Activated gamma-delta T cell treated with anti-CD3 and anti-CD28 coated beads, Interleukin-2, amount 50 U/mL, for 16 hours (primary cell): ENCODE measurements at places on chromosomes 12 and 14.

DNA sequence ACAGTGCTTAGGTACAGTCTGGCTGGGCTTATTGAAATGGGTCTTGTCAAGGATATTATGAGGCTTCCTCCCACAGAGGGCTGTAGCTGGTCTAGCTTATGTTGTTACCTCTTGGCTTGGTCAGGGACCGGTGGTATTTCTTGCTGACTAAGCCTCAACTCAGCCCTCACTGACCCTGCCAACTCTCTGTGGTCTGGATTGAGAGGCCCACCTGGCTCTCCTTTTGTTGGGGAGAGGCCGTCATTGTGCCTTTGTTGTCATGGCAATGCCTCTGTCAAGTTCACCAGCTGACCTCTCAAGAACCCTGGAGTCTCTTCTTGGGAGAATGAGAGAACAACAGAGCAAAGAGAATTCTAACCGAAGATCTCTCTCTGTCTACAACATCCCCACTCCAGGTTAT lies 245.6 kb upstream of the NPAS3 start:
- DNase-seq, result no peak

GRCh38 chr14:69298131-69299071 lies 38.4 kb downstream of the GALNT16 start:
- DNase-seq, result no peak

- DNase-seq, result no peak
These were observed 108.5 kb downstream of the DACT1 start for GRCh38 chr14:58746261-58746660.

GRCh38 chr12:94244165-94245133 lies 96.1 kb downstream of the PLXNC1 start:
- DNase-seq, result peak; percentile 28

DNA sequence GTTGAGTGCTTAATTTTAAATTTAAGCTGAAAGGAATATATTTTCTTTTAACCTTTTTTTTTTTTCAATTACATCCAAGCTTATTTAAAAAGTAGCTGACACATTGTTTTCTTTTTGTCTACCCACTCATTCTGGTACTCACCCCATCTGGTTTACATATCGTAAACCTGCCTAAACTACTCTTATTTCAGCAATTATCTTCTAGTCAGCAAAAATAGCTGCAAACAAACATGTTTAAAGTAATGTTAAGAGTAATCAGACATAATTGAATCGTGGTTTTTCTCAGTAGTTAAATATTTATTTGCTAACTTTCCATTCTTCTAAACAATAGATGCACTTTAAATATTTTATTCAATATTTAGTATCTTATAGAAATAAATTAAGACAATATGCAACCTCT lies 492.7 kb upstream of the MGAT4C start:
- no peak for DNase-seq

DNA sequence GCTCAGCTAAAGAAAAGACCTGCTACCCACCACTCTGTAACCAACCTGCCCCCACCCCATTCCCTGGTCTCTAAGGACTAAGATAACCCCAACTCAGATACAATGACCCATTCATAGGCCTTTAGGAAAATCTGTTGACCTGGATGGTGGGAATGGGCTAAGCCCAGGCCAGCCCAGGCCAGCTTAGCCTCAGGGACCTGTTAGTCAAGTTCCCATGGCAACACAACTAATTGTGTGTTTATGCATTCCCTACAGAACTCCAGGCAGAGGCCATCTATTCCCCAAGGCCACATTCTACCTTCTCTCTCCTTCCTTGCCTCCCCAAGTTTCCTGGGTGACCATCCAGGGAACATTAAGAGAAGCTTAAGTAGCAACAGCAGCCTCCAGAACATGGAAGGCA lies 16.1 kb upstream of the KRT8 start:
- no peak for DNase-seq

GRCh38 chr12:85296362-85296761 lies 16.3 kb downstream of the ALX1 start:
- no peak for DNase-seq

DNA sequence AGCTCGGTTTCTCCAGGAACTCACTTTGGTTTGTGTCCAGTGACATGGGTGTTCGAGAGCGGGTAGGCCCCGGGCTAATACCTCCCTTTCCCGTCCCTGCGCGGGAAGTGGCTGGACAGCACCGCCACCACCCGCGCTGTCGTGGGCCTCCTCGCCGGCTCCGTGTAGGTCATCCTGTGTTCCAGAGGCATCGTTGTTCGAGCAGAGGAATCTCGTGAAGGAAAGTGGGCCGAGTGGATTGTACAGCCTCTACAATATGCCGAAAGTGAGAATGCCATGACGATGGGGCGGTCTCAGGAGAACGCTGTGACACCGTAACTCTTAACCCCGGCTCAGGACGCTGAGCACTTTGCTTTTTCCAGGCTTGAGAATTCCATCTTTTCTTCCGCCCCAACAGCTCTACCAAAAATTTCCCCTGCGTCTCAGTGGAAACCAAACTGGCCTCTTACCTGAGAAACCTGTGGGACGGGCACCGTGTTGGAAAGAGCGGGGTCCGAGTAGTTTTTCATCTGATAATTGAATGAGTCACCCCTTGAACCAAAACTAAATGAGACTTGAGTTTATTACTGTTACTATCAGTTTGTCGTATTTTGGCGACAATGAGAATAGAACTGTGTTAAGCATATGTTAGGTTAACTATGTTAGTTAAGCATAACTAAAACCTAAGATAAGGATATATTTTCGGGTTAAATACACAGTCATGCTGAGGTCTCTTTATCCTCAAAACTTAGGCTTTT lies 510 bp downstream of the EIF2S1 start:
- DNase-seq, result no peak

DNA sequence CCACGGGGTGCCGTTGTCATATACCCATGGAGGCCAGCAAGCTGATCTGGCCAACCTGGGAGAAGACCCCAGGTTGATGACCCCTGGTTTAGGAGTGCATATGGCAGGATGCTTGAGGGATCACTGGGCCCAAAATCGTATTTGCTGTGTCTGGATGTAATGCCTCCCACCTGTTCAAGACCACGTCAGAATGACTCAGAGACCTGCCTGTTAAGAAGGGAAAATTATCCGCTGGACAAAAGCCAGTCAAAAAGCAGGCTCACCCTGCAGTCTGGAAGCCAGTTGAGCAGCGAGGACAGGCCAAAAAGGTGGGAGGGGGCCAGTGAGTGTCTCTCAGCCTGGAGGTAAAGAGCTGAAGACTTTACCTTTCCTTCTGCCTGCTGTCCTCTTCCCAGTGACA lies 449.2 kb downstream of the DPF3 start:
- DNase-seq, result no peak

GRCh38 chr14:71488703-71489191 lies 443.5 kb upstream of the RGS6 start:
- no peak for DNase-seq

- no peak for DNase-seq
These were observed 29.6 kb downstream of the KCNK13 start for GRCh38 chr14:90091393-90091792.

DNA sequence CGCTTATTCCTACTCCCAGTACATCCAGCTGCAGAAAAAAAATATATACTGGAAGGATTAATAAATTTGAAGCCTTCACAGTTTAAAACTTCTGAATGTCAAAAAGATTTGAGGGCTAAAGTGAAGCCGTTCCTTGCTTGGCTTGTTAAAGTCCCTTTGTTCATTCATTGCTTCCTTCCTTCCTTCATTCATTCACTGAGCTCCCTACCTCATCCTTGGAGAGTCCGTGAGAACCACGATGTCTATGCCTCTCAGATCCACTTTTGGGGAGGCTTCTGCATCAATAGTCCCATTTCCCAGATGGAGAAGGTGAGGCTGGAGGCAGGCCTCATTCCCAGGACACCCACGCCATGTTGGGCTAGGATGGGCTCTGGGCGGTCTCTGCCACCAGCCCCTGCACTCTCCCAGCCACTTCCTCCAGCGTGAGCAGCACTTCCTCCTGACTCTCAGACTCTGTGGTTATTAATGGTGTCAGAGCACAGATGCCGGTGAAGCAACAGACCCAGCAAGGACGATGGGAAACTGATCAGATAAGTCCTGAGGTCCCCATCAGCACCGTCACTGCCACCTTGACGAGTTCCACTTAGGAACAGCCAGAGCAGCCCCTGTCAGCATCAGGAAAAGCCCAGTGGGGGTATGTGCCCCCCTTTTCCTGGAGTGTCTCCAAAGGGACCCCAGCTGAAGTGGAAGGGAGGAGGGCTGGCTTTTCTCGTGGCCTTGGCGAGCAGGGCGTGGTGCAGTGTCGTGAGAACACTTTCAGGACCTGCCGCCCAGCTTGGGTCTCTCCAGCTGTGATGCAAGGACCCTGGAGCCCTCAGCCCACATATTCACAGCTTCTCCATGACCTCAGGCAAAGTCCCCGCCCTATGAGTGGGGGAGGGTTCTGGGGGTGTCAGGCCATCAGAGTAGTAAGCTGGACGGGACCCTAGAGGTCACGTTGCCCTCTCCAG lies 21.2 kb downstream of the ASB2 start:
- DNase-seq, result peak; percentile 40

GRCh38 chr12:131862084-131862441 lies 32.4 kb upstream of the ULK1 start:
- DNase-seq, result no peak

DNA sequence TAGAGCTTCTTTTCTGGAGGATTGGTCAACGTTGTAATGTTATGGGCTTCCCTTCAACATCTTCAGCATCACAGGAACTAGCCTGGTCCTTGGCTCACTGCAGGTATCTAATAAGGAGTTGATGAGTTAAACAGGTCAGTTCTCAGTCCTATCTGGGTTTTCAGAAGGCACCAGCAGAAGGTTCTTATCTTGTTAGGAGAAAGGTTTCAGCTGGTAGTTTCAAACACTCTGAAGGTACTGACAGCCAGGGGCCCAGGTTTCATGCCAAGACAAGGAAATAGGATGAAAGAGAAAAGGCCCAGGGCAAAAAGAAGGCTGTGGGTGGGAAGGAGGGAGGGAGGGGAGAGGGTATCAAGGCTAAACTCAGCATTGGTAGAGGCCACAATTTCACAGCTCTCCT lies 21.4 kb downstream of the TMEM229B start:
- no peak for DNase-seq

GRCh38 chr12:108097160-108097911 lies 31.8 kb upstream of the WSCD2 start:
- DNase-seq, result no peak

DNA sequence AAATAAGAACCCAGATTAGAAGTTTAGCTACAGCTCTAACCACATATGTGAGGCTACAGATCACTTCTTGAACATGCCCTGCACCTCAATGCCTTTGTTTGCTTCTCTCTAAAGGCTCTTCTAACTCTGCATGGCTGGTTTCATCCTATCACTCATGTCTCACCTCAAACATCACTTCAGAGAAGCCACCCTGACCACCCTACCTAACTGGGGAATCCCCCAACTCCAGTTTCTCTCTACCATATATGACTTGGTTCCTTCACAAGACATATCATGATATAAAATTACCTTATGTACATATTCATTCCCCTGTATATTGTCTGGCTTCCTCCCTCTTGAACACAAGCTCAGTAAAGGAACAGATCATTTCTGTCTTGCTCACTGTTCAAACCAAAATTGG lies 250.2 kb upstream of the GRIP1 start:
- DNase-seq, result no peak

DNA sequence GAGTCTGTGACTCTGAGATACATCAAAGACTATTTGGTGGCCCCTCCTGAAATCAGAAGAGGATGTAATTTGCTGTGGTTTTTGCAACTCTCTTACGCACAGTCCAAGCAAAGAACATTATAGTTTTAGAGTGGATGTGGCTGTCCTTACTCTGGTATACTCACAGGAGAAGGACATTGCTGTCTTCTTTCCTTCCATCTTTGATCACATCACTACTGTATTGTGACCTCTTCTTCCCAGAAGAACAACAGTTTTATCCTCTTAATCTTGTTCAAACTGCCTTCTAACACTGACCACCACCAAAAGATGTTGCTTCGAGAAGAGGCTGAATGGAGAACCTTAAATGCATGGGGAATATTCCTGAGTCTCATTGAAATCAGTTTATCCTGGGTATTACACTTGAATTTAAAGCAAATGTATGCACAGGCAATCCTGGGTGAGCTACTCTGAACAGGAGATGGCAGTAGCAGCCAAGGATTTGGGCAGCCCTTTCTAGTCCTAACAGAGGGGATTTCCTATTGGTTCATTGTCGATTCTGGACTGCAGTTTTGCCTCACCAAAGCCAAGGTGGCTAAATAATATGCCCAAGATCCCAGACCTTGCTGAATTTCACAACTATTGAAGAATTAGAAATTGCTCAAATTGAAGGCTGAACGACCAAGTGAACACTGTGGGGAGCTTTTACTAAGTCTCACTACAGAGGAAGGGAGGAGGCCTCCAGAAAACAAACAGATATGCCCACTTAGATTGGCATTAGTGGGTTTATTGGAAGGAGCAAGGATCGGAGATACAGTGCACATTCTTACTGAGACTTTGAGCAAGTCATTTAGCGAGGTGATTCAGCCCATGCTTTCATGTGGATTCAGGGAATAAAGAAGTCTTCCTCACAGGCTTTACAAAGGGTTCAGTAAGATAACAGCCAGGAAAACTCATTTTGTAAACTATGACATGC lies 282.8 kb downstream of the PAWR start:
- DNase-seq, result no peak

- no peak for DNase-seq
These were observed 38.5 kb downstream of the CATSPERB start for GRCh38 chr14:91693346-91693745.

DNA sequence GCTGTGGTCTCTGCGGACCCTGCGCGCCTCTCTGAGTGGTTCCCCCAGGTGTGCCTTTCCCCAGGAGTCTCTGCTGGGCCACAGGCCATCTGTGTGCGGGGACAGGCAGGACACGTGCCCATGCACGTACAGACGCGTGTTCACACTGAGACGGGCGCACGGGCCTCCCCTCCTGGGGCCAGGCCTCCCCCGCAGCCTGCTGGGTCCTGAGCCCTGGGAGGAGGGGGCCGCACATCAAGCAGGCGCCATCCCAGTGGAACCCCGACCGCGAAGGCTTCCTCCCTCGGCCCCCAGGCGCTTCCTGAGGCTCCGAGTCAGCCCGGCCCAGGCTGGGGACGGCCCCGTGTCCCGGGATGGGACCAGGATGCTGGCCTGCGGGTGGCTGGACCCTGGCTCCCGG lies 39.7 kb downstream of the LRCOL1 start:
- no peak for DNase-seq
